ENCODE measurements at places on chromosomes 11 and 22. TPM values are rescaled to one million over a fixed set of nuclear protein-coding genes. Genes with fewer than 3 reads are reported as not detected.
A peak's percentile ranks its signal among the peaks of the same experiment; 100 is the strongest.

GRCh38 chr11:2312232-2313042, 10.6 kb downstream of the TSPAN32 start:
- DNase-seq = no peak

DNA sequence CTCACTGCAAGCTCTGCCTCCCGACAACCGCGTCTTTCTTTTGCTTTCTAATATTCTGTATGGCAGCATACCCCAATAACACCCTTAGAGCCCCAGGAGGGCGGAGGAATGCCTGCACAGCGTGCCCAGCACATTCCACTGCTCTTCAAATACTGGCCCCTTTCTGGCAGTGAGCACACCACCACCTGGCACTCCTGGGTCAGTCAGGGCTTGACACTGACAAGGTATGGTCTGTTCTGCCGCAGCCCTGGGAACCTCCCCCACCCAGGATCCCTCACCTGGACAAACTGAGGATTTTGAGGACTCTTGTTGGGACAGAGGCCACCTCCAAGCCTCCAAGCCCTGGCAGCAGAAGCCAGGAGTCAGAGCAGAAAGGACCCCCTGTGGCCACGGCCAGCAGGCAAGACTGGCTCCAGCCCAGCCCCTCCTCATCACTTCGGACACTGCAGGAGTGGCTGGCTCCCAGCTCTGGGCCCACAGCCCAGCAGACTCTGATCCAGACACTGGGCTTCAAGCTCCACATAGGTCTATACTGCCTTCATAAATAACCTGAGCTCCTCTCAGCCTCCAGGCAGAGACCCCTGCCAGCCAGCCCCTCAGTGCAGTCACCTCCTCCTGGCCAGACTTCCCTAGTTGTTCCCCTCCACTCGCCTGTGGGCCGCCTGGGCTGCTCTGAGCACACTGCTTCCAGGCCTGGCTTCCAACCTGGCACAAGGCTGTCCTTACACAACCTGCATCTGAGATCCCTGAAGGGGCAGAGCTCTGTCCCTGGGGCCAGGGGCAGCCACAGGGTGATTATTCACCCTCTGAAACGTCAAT, 14.5 kb downstream of the CARS1 start:
- no peak for DNase-seq

- no peak for DNase-seq
Measured at GRCh38 chr11:60370811-60371298, 7.5 kb upstream of the MS4A7 start.

DNA sequence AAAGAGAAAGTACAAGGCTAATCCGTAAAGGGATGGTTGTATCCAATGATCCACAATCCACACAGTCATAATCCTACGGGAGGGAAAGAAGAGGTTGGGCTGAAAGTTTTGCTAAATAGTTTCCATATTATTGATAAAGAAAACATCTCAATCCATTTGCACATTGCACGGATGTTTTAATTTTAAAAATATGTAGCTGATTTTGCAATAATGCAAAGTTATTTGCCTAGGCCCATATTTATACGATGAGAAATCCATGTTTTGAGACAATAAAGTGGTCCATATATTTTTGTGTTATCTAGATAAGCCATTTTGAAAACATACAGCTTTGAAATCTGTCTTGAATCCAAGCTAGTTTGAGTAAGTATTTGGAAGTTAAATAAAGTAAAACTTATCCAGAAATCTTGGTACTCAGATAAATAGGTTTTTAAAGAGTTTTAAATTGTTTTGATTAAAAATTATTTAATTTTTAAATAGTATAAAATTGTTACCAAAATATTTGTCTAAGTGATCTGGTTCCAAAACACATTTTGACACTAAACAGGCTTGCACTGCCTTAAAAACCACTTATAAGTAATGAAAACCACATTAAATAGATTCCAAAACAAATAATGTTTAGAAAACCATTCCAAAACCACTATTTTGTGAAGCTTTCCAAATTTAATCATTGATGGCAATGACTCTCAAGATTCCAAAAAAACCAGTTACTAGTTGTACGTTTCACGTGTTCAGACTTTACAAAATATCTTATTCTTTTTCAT, 38.2 kb upstream of the PAMR1 start:
- no peak for DNase-seq

DNA sequence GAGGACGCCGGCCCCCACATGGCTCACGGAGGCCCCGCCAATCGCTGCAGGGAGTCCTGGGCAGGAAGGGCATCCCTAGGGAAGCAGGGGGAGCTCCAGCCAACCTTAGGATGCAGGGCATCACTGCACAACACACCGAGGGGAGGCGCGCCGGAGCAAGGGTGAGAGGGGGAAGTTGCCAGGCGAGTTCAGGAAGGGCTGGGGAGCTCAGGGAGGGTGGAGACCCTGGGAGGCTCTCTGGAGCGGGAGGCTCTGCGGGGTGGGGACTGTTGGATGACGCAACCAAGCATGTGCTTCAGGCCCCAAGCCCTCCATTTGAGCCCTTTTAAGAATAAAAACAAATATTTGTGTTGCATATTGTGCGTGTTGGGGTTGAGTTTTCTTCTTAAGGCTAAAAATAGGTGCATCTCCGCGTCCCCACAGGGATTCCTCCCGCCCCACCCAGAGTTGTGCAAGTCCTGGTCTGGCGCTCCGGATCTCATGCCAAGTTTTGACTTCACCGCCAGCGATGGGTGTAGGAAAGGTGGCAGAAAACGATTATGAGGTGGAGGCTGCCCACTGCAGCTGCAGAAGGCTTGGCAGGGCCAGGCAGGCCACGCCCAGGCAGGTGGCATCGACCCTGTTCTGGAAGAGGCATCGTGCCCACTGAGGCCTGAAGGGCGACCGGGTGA, 65.2 kb downstream of the WNT7B start:
- no peak for DNase-seq

DNA sequence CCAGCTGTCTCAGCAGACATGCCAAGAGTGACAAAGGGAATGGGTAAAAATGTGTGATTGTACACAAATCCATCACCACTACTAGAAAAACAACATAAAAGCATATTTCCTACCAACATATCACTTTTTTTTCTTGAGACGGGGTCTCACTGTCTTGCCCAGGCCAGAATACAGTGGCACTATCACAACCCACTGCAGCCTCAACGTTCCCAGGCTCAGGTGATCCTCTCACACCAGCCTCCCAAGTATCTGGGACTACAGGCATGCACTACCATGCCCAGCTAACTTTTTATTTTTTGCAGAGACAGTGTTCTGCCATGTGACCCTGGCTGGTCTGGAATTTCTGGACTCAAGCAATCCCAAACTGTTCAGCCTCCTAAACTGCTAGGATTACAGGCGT, 5.2 kb downstream of the MTMR2 start:
- no peak for DNase-seq

DNA sequence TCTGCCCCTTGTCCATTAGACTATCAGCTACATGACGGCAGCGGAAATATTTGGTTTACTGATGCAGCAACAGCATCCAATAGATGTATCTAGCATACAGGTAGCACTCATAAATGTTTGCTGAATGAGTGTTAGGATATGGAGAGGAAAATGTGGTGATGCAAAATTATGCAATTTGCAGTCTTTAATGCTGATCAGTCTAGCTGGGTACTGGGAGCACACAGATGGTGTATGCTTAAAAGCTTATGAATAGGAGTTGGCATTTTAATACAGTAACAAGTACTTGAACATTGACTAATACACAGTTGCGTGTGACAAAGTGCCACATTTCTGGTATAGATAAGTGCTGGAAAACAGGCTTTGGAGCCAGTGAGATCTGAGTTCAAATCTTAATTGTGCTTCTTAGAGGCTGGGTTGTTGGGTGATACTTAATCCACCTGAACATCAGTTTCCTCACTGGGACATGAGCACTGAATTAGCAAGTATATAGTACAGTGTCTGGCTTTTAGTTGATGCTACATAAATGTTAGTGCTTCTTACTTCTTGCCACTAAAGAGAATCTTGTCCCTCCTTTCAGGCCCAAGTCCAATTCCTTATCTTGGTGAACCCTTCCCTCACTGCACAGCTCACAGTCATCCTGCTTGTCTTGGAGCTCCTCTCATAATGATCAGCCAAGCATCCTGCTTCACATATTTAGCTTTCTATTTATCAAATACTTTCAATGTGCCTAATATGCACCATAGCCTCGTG, 99.6 kb downstream of the TIMP3 start:
- DNase-seq = no peak

GRCh38 chr11:117940736-117941135, 11.5 kb upstream of the TMPRSS13 start:
- DNase-seq = no peak

DNA sequence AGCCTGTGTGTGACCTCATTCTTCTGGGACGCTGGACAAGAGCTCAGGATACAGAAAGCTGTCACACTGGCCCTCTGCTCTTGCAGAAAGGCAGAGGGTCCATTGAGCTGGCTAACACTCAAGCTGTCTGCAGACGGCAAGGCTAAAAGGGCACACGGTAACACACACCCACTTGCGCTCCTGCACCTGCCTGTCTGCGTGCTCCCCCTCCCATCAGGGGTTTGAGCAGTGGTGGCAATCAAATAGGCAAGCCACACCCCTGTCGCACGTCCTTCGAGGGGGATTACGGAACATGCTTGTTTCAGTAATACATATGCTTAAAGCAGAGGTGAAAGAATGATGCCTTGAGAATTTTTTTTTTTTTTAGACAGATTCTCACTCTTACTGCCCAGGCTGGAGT, 7.1 kb upstream of the QSER1 start:
- no peak for DNase-seq

GRCh38 chr11:113386866-113387265, 713 bp upstream of the ANKK1 start:
- DNase-seq = no peak

DNA sequence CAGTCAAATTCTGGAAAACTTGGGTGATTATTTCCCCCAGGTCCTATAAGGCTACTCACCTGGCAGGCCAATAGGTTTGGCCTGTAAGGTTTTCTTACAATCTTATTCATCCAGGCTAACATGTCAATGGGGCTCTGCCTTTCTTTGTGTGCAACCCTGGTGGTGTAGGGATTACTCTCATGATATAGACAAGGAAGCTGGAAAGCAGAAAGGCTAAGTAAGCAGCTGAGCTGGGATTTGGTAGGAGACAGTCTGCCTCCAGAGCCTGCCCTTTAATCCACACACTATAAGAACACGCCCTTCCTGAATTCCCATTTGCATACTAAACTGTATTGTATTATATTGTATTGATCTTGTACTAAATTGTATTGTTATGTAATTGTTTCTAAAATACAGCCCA, 373.3 kb upstream of the CCDC90B start:
- no peak for DNase-seq

- DNase-seq = peak; percentile 24
Measured at GRCh38 chr22:28930357-28931007, 47.1 kb downstream of the ZNRF3 start.

- no peak for DNase-seq
Measured at GRCh38 chr22:49323751-49324415, 503.8 kb downstream of the BRD1 start.

GRCh38 chr22:41367039-41367679, 14.6 kb upstream of the TEF start:
- DNase-seq = peak; percentile 97

DNA sequence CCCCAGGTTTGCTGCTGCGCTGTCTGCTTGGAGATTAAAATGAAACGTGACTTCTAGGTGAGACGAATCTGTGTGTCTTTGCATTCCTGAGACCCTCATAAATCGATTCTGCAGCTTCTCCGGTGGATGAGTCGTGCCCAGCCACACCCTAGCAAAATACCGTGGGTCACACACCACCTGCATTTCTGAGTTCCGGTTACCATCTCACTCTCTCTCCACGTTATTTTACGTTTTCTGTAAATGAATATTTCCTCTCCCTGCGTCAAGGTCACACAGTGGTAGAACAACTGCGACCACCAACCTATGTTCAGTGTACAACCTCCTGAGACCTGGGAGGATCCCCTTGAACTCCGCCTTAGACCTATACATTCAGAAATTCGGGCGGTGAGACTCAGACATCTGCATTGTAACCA, 1.1 kb downstream of the YWHAH start:
- DNase-seq = no peak

- no peak for DNase-seq
Measured at GRCh38 chr22:49021926-49022815, 805.5 kb downstream of the BRD1 start.

DNA sequence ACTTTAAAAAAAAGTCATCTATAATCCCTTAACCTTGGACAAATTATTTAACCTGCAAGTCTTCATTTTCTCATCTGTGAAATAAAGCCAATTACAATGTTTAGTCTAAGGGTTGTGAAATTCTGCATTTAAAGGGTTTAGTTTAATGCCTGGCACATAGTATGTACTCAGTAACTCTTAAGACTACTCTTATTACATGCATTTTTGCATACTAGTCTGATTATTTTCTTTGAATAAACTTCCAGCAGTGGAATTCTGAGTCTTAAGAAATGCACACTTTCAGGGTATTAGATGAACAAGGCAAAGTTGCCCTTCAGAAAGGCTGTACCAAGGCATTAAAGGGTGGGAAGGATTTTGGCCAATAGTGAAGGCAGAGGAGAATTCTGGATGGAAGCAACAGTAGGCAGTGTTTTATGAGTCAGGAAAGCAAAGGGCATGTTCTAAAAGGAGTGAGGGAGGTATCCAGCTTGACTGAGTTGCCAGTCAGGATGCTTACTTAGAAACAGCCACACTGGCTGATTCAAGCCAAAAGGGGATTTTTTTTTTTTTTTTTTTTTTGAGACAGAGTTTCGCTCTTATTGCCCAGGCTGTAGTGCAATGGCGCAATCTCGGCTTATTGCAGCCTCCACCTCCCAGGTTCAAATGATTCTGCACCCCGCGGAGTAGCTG, 50.5 kb downstream of the SWAP70 start:
- no peak for DNase-seq

DNA sequence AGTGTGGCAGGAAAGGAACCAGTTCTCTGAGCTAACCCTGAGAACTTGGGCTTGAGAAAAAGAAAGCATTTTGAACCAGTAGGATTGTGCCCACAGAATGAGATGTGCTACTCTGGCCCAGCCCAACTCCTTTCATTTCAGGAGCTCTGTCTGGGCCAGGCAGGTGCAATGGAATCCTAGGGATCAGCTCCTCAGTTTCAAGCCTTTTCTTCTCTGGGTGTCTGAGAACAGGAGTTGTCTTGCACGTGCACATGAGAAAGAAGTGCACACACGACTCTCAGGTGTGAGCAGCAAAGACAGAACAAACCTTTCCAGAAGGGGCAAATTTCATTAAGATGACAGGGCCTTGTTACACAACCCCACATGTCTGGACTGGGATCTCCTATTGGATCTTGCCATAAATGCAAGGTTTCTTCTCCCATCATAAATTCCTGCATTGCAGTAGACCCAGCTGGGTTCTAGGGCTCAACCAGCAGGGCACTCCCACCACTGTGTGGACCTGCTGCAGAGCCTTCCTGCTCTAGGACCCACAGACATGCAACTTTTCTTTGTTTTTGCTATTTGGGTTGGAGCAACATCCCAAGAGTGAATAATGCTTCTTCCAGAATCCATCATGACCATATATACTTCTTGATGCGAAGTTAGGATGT, 24.5 kb upstream of the GGTLC2 start:
- no peak for DNase-seq

GRCh38 chr22:29306835-29307595, 565 bp downstream of the GAS2L1 start:
- peak; percentile 48 for DNase-seq

Gene RNH1
- 42.1 TPM for total RNA-seq

Gene SCN2B
- 5.8 TPM for total RNA-seq

Gene P4HA3
- not detected for total RNA-seq

Gene EFCAB6
- 8.3 TPM for total RNA-seq

Gene OR2AG1
- total RNA-seq = not detected

Gene FXYD2
- 0.62 TPM for total RNA-seq

Gene C11orf91
- total RNA-seq = not detected

Gene RAC2
- not detected for total RNA-seq

Gene FHIP1B
- 19.8 TPM for total RNA-seq
